ENCODE measurements at places on chromosomes 5 and 9. TPM values are rescaled to one million over a fixed set of nuclear protein-coding genes. Genes with fewer than 3 reads are reported as not detected.

The PDZD2 gene
- total RNA-seq, result 1.4 TPM

The TOR2A gene
- 16.0 TPM for total RNA-seq

The GKAP1 gene
- total RNA-seq, result 1.4 TPM

The FASTKD3 gene
- total RNA-seq, result 17.6 TPM

The SPATA31C1 gene
- total RNA-seq, result not detected

The C1QTNF3 gene
- total RNA-seq, result 2.0 TPM

The PRDM9 gene
- total RNA-seq, result not detected

The KIF4B gene
- total RNA-seq, result under 0.01 TPM

The ANKRD31 gene
- total RNA-seq, result not detected

The AHRR gene
- total RNA-seq, result 2.8 TPM

The TAF11L9 gene
- total RNA-seq, result not detected

The SLC36A2 gene
- not detected for total RNA-seq

The IRX4 gene
- not detected for total RNA-seq

The IFNK gene
- total RNA-seq, result not detected

The PCDHGA11 gene
- 8.4 TPM for total RNA-seq

The SLC6A18 gene
- not detected for total RNA-seq

The SPATA31E1 gene
- total RNA-seq, result under 0.01 TPM

The RNF145 gene
- 34.6 TPM for total RNA-seq

The OCLN gene
- 1.2 TPM for total RNA-seq

The PCDHGA5 gene
- 0.29 TPM for total RNA-seq

The CAMK2A gene
- total RNA-seq, result 0.29 TPM

The ZDHHC11B gene
- not detected for total RNA-seq

The KIF3A gene
- total RNA-seq, result 4.9 TPM

The PCBD2 gene
- total RNA-seq, result 6.6 TPM

The PSD2 gene
- not detected for total RNA-seq

The FAM221B gene
- not detected for total RNA-seq

The DOCK8 gene
- under 0.01 TPM for total RNA-seq

The ACTBL2 gene
- 3.2 TPM for total RNA-seq

The HRH2 gene
- not detected for total RNA-seq

The MYMK gene
- not detected for total RNA-seq

The TMEM232 gene
- 1.2 TPM for total RNA-seq

The INSL4 gene
- total RNA-seq, result not detected

The SMC2 gene
- 21.4 TPM for total RNA-seq

The SPARC gene
- 1,842 TPM for total RNA-seq

The SH2D3C gene
- total RNA-seq, result not detected

The YTHDC2 gene
- total RNA-seq, result 11.7 TPM

The CCDC192 gene
- not detected for total RNA-seq

The SLC27A6 gene
- total RNA-seq, result 0.18 TPM

The FOXD4L4 gene
- total RNA-seq, result not detected

The NTNG2 gene
- 0.58 TPM for total RNA-seq

The ADRA1B gene
- under 0.01 TPM for total RNA-seq

The SLC6A7 gene
- not detected for total RNA-seq

The GCNT4 gene
- total RNA-seq, result 0.58 TPM

The FBLL1 gene
- not detected for total RNA-seq

The ALDH7A1 gene
- 22.9 TPM for total RNA-seq
